ENCODE measurements at places on chromosomes 2 and 18. TPM values are rescaled to one million over a fixed set of nuclear protein-coding genes. Genes with fewer than 3 reads are reported as not detected.

Gene EIF5B
- 45.5 TPM for polyA plus RNA-seq

Gene UGT1A4
- not detected for polyA plus RNA-seq

Gene CXCR1
- polyA plus RNA-seq = not detected

Gene TRIM54
- not detected for polyA plus RNA-seq

Gene ARHGAP25
- polyA plus RNA-seq = 1.6 TPM

Gene LRRFIP1
- polyA plus RNA-seq = 47.5 TPM

Gene RNF144A
- polyA plus RNA-seq = 3.1 TPM

Gene MYO3B
- polyA plus RNA-seq = not detected

Gene NT5C1B
- not detected for polyA plus RNA-seq

Gene LRRC30
- not detected for polyA plus RNA-seq

Gene MYCN
- 28.8 TPM for polyA plus RNA-seq

Gene GPR39
- 2.0 TPM for polyA plus RNA-seq

Gene SLC4A3
- 7.6 TPM for polyA plus RNA-seq

Gene GCKR
- not detected for polyA plus RNA-seq

Gene ACADL
- 0.36 TPM for polyA plus RNA-seq

Gene GALR1
- polyA plus RNA-seq = not detected

Gene VIT
- 6.9 TPM for polyA plus RNA-seq

Gene DSG1
- polyA plus RNA-seq = not detected

Gene PREB
- 13.8 TPM for polyA plus RNA-seq

Data from Purkinje cell (primary cell).